Stimulated activated naive CD4-positive, alpha-beta T cell (primary cell): ENCODE measurements at places on chromosomes 7 and 10.

DNA sequence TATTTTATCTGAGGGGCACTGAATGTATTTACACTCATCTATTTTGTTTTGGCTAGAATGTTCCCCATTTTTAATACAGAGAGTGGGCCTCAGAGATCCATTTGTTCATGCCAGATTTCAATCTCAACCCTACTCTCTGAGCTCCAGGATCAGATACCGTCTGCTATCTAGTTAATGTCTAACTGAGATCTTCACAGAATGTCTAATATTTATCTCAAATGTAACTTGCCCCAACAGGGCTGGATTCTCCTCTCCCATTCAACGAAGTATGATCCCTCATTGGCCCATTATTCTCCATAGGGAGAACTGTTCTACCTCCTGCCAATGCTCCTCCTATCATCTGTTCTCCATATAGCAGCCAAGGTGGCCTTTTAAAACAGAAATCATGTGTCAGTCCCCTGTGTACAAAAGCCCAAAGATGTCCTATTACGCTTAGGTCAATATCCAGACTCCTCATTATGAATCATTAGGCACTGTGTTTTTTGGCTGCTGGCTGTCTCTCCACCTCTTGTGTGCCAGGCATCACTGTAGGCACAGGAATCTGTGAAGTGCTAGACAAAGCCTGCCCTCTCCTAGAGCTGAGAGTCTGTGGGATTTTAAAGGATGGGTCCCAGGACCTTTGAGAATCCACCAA, 169.3 kb upstream of the AGK start:
- DNase-seq, result no peak

DNA sequence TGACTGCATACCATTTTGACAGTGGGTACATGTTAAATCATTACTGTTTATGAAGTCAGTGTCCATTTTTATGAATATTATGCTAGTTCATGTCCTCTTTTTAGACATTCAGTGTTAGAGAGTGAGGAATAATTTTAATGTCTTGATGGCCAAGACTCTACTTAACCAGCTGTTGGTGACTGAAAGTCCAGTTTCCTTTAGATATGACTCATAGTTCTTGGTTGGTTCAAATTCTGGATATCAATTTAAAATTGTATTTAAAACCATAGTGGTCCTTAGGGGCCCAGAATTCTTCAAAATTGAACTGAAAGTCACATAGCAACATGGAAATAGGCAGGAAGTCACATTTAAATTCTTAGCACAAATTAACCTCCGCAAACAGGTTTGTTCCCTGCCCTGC, 196.5 kb upstream of the PRPS1L1 start:
- no peak for DNase-seq

- no peak for DNase-seq
Observed at GRCh38 chr7:39697483-39697882, 74.1 kb downstream of the RALA start.

GRCh38 chr7:103301441-103301840, 4.2 kb downstream of the PMPCB start:
- DNase-seq, result no peak

DNA sequence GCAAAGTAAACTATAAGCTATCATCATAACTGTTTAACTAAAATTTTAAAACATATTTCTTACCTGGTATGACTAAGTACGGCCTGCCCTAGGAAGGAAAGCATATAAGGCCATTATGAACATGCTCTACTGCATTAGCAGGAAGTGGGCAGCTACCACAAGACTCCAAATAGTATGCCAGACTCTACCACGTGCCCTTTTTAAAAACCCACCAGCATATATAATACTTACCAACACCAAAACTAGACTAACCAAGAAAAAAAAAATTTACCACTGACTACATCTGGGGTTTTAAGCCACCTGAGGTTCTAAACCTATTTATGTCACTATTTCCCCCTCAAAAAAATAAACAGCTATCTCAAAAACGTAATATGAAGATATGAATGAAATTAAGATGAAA, 30.1 kb downstream of the NUDCD3 start:
- DNase-seq, result peak; percentile 82

DNA sequence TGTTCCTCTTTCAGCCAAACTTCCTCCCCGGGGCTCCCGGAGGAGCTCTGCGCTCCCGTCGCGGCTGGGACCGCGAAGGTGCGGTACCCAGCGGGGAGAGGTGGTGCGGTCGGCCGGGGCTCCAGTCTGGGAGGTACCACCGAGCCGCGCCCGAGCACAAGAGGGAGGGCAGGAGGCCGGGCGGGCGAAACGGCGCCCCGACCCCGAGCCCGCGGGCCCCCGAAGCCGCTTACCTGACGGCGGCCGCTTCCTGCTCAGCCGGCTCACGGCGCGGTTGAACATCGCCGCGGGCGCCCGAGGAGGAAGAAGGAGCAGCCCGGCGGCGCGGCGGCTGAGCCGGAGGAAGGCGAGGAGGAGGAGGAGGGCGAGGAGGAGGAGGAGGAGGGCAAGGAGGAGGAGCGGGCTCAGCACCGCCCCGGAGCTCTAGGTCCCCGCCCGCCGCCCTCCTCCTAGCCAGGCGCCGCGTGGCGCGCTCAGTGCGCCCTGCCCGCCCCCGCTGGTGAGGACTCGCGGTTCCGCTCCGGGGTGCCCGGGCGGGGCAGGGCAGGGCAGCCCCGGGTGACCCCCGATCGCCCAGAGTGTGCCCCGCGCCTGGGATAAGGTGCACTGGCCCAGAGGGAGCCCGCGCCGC, at the start of gene RGS10:
RGS10 (minus strand) TSS at position 363 of the 631 bp plus-strand sequence; CDS start at position 282, 81 bp downstream.
- peak; percentile 82 for DNase-seq

GRCh38 chr10:4450981-4451908, 374.8 kb upstream of the AKR1E2 start:
- no peak for DNase-seq

DNA sequence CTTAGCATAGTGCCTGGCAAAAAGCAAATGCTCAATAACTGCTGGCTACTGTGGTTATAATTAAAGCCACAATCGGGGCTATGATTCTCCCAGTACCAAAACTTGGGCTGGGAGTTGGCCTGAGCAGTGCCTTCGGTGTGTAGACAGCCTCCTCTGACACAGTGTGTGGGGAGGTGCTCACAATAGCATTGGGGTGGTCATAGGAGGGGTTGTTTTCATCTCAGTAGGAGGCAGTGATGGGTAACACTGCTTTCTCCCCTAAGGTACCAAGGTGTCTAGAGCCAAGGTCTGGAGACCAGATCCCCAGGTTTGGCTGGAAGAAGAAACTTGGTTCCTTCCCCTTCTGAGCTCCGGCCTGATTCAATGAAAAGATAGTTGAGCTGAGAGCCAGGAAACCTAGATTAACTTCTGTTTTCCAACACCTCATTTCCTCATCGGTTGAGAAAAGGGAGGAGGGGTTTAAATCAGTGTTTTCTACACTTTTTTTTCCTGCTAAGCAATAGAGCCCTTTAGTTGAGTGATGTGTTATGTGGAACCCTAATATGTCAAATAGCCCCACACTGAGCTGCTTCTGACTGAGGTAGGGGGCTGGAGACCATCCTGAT, 68.2 kb downstream of the LRMDA start:
- no peak for DNase-seq

GRCh38 chr10:18325889-18326531, 185.8 kb downstream of the CACNB2 start:
- DNase-seq, result no peak

GRCh38 chr7:22896917-22897316, 74.3 kb upstream of the TOMM7 start:
- no peak for DNase-seq

- no peak for DNase-seq
Observed at GRCh38 chr7:93757426-93757825, 133.1 kb downstream of the TFPI2 start.

DNA sequence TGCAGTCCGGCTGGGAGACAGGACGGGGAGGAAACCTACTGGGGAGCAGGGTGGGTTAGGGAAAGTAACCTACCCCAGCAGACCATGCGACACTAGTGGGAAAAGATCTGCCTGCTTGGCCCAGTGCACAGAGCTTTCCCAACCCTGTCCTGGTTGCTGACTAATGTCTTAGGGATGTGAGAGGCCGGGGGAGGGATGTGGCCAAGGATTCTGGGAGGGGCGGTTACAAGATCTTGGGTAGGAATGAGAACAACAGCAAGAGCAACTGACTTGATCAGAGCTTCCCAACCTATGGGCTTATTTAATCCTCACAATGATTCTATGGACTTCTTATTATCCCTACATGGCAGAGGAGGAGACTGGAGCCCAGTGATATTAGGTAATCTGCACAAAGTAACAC, 24.0 kb upstream of the EIF5AL1 start:
- no peak for DNase-seq

DNA sequence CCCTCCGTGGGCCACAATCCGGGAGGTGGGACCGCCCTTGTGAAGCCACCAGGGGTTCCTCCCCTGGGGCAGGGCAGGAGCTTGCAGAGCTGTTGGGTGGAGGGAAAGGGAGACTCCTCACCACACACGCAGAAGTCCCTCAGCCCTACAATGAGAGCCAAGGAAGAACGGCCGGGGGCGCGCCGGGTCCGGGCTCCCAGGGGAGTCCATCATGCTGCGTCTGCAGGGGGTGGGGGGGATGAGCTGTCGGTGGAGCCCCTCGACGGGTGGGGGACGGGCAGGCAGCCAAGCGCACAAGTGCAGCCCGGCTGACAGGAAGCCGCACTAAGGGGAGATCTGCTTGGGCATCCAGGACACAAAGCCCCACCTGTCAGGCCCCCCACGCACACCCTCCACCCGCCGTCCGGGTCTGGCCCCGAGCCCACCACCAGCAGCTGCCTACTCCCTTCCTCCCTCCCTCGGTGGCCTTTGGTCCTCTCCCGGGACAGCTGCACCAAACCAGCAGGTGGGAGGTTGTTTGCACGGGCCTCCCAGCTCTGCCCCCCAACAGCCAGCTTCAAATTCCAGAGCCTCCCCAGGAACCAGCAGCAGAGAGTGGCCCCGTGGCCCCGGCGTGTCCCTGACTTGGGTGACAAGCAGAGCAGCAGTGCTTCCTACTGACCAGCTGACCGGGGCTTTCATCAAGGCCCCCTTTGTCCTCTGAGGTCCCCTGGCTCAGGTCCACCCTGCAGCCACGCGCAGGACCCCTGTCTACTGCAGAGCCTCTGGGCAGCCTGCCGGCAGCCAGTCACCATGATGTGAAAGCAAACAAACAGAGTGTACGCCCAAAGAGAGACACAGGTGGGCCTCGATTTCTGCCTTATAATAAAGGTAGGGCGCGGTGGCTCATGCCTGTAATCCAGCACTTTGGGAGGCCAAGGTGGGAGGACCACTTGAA, 50.3 kb downstream of the HIP1 start:
- no peak for DNase-seq

GRCh38 chr10:46550795-46551700, 5.4 kb downstream of the GPRIN2 start:
- no peak for DNase-seq

DNA sequence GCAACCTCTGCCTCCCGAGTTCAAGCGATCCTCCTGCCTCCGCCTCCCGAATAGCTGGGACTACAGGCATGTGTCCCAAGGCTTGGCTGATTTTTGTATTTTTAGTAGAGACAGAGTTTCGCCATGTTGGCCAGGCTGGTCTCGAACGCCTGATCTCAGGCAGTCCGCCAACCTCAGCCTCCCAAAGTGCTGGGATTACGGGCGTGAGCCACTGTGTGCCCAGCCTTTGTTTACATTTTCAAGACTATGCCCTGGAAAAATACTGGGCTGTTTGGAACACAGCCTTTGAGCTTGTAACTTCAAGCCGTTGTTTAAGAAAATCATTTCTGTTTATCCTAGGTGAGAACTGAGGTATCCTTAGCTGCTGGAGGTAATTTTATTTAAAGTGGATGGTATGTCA, 1.9 kb downstream of the ZKSCAN1 start:
- DNase-seq, result no peak

GRCh38 chr10:91462423-91462822, 52.3 kb downstream of the HECTD2 start:
- no peak for DNase-seq

DNA sequence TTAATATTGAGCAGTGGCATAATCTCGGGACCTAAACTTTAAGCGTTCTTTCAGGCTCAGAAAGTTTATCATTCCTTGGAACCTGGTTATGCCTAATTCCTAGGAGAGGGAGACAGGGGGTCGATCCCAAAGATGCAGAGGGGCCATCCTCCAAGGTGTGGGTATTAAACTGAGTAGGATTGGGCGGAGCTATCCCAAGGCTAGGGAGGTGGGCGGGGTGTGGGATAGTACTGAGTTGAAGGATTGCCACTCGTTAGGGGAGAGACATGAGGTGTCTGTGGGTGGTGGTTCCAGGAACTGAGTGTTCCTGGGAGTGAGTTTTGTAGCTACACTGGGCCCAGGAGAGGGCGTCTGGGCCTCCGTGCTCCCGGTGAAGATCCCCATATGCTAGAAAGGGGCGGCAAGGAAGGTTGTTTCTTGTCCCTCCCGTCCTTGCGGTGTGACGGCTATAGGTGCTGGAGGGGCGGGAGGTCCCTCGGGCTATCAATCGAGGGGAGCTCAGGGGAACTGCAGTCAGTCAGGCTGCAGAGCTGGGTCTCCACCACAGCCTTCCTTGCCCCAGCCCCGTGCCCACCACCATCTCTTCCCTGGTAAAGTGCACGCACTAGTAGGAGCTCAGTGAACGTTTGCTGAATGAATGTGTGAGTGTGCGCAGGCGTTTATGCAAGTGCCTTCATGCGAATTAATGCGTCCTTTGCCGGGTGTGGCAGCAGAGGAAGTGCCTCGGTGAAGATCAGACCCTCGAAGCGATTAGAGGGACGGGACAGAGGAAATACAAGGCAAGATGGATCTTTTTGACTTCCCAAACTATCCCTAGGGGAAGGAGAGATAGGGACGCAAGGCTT, 3.0 kb upstream of the HMX2 start:
- DNase-seq, result peak; percentile 22

- DNase-seq, result no peak
Observed at GRCh38 chr10:70272925-70273316, 10.9 kb downstream of the NPFFR1 start.

- DNase-seq, result peak; percentile 18
Observed at GRCh38 chr10:29734962-29735627, 100.3 kb upstream of the SVIL start.

DNA sequence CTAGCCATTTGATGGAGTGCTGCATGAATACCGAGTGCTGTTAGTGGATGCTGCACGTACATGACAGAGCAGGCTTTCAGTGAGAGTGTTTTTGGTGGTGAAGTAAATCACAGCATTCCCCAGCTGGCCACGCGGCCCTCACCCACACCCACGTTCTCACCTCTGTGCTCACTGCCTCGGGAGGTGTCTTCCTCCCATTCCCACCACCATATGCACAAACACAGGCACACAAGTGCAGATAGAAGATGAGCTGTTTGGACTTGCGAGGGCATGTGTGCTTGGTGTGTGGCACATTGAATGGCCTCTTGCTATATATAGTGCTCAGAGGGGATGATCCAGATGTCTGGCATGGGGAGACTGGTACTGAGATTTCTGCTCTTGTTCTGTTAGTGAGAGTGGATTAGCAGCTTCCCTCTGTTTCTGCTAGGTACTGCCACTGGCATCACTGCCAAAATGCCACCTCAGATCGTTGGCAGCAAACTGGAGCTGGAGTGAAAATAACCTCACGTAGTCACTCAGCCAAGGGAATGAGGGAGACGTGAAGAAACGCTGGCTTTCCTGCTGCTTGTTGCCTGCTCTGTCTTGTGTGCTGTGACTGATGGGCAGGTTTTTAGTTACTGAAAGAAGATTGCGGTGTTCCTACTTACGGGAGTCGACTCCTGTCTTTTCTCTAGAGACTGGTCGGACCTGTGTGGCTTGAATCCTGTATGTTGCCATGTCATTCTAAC, 19.1 kb downstream of the DNAJB6 start:
- DNase-seq, result no peak

GRCh38 chr7:150405584-150406311, 26.6 kb downstream of the ZNF775 start:
- DNase-seq, result peak; percentile 53

GRCh38 chr10:60958892-60959601, 15.1 kb upstream of the RHOBTB1 start:
- no peak for DNase-seq

- DNase-seq, result no peak
Observed at GRCh38 chr10:129887381-129887905, 76.6 kb downstream of the EBF3 start.
